ENCODE measurements at places on chromosomes 2 and 18.

- DNase-seq: no peak
These were observed 211.6 kb downstream of the MCFD2 start for GRCh38 chr2:46704041-46704440.

DNA sequence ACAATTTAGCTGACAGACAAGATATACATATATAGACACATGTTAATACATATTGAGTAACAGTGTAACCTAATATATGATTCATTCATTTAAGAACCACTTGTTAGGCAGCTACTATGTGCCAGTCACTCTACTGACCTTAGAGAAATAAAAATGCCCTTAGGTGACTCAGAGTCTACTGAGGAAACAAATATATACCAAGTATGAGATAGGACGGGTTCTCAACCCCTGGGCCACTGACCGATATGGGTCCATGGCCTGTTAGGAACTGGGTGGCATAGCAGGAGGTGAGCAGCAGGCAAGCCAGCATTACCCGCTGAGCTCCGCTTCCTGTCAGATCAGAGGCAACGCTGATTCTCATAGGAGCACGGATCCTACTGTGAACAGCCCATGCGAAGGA, 14.8 kb downstream of the STRN start:
- no peak for DNase-seq

- DNase-seq: no peak
These were observed 1.6 kb downstream of the CTIF start for GRCh38 chr18:48540251-48541025.

DNA sequence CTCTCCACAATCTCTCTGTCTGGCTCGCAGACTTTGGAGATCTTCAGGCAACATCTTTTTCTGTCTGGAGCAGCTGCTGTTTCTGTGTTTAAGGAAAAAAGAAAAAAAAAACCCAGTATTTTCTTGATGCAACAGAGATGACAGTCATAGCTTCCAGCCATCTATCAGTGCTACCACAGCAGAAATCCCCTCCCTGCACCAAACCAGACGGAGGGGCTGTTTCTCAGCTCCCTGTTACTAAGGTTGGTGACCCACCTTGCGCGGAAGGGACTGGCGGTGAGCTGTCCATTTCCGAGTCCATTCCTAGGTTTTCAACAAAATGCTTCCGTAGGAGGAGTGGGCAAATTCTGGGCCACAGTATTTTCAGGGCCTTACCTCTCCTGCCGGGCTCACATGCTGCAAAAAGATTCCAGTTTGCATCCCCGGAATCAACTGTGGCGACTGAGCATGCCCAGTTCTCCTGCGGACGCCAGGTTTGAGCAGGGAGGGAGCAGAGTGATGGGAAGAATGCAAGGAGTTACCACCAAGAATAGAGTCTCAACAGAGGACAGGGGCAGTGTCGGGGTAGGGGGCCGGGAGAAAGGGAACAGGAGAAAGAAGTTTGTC, 1.2 kb downstream of the SLC4A10 start:
- DNase-seq: no peak

- no peak for DNase-seq
These were observed 10.5 kb downstream of the FAM110C start for GRCh38 chr2:35852-36251.

- no peak for DNase-seq
These were observed 18.5 kb downstream of the DSG2 start for GRCh38 chr18:31516437-31516836.

- no peak for DNase-seq
These were observed 239.8 kb downstream of the SH3RF3 start for GRCh38 chr2:109368798-109369197.

DNA sequence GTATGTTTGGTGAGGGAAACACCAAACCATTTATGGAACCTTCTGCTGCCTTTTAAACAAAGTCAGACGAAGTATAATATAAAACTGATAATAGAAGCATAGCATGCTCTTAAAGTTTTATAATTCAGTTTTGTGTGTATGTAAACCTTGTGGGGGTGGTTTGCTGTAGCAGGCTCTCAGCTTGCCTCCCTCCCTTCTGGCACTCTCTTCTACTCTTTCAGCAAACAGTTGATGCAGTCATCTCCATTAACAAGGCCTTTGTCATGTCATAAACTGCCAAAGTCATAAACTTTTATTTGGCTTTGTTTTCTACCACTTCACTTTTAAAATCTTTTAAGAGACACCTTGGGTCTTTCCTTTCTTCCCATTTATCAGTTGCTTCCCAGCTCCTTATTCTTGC, 448.2 kb upstream of the SETBP1 start:
- no peak for DNase-seq

DNA sequence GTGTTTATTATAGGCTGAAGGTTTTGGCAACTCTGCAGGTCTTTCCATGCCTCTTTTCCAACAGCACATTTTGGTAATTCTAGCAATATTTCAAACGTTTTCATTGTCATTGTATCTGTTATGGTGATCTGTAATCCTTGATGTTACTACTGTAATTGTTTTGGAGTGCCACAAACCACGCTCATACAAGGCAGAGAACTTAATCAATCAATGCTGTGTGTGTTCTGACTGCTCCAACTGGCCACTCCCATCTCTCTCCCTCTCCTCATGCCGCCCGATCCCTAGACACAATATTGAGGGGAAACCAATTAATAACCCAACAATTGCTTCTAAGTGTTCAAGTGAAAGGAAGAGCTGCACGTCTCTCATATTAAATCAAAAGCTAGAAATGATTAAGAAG, 32.9 kb downstream of the HDLBP start:
- DNase-seq: no peak

- DNase-seq: no peak
These were observed 66.3 kb upstream of the GPR45 start for GRCh38 chr2:105175231-105175630.

GRCh38 chr2:196925768-196926561, 542 bp downstream of the PGAP1 start:
- DNase-seq: no peak

DNA sequence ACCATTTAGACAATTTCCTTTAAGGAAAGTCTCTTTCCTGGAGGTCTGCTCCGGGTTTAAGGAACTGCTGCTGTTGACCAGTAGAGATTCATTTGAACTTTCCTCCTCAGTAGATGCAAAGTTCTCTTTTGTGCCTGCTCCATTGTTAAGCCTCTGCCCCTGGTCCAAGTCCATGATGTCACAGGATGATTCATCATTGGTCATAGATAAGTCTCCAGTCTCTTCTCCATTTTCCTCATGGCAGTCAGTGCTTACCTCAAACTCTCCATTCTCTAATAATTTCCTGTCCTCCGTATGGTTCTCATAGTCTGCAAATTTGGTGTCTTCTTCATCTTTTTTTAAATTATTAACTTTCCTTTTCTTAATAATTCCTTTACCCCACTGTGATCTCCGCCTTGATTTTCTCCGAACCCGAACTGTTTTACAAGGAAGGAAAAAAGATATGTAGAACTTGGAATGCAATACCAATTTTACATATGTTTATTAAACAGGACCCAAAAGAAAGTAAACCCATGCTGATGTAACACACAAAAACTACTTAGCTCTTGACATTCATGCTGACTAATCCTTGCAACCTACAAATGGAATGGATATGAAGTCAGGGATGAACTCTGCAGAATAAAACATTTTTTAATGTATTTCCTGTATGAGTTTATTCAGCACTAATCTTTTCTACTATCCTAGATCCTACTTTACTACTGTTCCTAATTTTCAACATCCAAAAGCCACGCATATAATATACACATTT, 169.1 kb downstream of the ATAD2B start:
- DNase-seq: no peak

DNA sequence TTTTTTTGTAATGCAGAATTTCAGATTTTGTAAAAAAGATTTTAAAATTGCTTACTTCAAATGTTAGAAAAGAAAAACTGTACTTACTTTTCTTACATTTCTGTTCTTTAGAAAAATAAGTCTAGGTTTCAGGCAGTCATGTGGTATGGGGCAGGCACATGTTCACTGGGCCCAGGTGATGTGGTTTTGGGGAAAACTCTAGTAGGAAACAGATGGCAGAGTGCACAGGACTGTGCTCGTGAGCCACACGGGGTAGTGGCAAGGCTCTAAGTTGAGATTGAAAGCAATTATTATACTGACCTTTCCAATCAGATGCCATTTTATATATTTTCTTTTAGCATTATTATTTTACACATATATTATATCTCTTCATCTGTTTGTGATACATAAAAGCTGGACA, 1036.9 kb upstream of the TMEFF2 start:
- DNase-seq: no peak

- DNase-seq: no peak
These were observed 344.9 kb downstream of the TSN start for GRCh38 chr2:122100346-122100745.

DNA sequence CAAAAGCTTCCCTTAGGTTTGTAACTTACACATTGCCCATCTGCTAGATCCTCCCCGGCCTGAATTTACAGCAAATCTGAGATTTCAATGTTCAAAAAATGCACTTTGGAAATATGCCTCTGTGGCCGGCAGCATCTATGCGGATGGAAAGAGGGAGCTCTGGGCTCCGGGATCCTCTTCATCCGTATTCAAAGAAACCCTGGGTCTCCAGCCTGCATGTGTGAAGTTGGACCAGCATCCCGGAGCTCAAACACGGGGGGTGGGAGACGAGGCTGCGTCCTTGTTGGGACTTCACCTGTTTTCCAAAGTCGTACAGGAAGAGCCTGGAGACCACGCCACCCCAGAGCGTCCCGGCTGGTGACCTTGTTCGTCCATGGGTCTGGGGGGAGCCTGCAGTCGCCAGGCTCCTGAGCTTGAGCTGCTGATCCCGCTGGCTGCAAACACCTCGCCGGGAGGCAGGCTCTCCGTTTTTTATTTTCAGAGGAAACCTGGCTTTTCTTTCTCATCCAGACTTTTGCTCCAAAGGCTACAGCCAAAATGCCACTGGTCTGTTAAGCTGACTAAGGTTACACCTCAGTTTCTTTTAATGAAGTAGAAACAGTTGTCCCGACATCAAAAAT, 77.4 kb downstream of the PTGR3 start:
- DNase-seq: no peak

- DNase-seq: no peak
These were observed 4.8 kb upstream of the THOC1 start for GRCh38 chr18:272650-273049.

GRCh38 chr2:128782411-128783192, 463.9 kb upstream of the HS6ST1 start:
- DNase-seq: no peak

DNA sequence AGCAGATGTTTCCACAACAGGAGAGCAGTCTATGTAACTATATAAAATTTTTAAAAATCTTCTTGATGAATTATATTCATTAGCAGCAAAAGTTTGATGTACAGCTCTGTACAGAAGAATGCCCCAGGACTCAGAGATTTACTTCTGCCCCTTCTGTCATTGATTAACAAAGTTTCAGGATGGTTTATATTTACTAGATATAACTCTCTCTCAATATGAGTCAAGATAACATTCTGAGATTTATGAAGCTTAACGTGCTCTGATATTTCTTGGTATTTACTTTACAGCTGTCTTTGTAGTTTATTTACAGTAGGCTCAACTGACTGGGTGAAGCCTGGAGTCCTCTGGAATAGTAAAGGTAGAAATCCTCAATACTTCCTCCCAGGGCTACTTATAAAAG, 93.6 kb upstream of the HNMT start:
- no peak for DNase-seq

- no peak for DNase-seq
These were observed 75.4 kb upstream of the HNMT start for GRCh38 chr2:137888845-137889244.

DNA sequence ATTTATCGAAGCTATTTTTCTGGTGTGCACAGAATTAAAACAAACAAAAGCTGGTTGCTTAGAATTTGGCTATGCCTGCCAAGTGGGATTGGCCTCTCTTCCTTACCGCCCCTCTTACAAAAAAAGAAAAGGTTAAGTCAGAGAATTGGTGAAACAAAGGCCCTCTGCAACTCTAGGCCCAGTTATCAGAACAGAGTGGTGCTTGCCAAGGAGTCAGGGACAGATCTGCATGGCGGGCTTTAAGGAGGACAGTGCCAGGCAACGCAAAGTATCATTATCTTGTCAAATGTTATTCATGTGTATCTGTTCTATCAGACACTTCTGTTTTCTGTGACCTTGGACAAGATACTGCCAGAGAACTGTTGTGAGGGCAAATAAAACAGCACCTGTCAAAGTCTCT, 78.3 kb downstream of the TGIF1 start:
- DNase-seq: no peak

DNA sequence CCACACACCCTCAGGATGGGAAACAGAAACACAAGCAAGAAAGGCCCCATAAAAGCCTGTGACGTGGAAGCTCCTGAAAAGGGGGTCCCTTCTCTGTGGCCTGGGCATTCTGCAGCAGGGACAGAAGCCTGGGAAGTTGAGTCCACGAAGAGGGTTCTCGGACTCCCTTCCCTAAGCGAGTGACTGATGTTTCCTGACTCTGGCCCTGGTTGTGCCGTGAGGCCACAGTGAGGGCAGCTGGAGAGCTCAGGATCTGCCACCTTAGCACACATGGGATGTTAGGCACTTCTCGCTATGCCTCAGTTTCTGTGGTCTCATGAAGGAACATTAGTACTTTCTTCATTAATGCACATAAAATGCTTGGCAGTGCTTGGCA, 87.2 kb upstream of the ZFP36L2 start:
- DNase-seq: no peak

GRCh38 chr18:36127836-36128529, 1.2 kb downstream of the SLC39A6 start:
- DNase-seq: no peak

- no peak for DNase-seq
These were observed 236.9 kb downstream of the BCL11A start for GRCh38 chr2:60316381-60317033.

- DNase-seq: no peak
These were observed 10.8 kb upstream of the PRLH start for GRCh38 chr2:237555560-237555959.

DNA sequence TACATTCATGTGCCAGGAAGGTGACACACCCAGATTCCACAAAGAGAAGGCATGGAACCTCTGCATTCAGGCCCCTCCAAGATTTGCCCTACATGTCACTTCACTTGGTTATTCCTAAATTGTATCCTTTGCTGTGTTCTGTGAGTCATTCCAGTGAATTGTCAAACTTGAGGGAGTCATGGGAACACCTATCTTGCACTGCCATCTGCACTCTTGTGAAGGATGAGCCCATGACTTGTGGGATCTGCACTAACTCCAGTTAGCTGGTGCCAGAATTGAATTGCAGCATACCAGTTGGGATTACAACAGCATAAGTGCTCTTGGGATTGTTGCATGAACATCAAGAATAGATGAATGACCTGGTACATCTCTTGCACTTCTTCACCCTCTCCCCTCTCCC, 1288.0 kb upstream of the ZEB2 start:
- no peak for DNase-seq

- no peak for DNase-seq
These were observed 63.0 kb downstream of the WDR75 start for GRCh38 chr2:189504238-189504637.

- no peak for DNase-seq
These were observed 189.7 kb upstream of the CDH2 start for GRCh38 chr18:28366676-28367075.

DNA sequence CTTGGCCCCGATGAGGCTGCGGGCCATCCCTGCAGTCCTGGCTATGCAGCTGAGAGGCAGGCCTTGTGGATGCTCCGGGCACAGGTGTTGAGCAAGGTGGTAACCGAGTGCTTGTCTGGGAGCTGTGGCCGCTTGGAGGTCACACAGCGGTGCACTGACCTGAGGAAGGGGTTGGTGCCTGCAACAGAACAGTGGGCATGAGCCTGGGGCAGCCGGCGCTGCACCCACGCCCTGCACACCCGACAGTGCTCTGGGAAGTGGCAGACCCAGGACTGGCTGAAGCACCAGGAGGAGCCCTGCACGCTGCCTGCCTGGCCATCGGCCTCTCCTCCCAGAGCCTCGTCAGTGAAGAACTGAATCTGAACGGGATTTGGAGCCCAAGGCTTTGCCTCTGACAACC, 8.2 kb upstream of the POTEE start:
- no peak for DNase-seq

GRCh38 chr2:38633895-38634294, 31.2 kb upstream of the HNRNPLL start:
- no peak for DNase-seq

All from activated CD8-positive, alpha-beta memory T cell treated with anti-CD3 and anti-CD28 coated beads for 1 hour (primary cell).